GM23248 (cell line): ENCODE measurements at places on chromosomes 5 and 9. TPM values are rescaled to one million over a fixed set of nuclear protein-coding genes. Genes with fewer than 3 reads are reported as not detected.

Gene PAEP
- not detected in 2 replicates for total RNA-seq

Gene PKD2L2
- not detected in 2 replicates for total RNA-seq

Gene TSSK1B
- not detected in 2 replicates for total RNA-seq

Gene ZSWIM6
- total RNA-seq, result 3.9 and 4.8 TPM in 2 replicates

Gene RLN2
- not detected in 2 replicates for total RNA-seq

Gene AP3B1
- total RNA-seq, result 46.7 and 49.7 TPM in 2 replicates

Gene MZB1
- total RNA-seq, result not detected in 2 replicates

Gene EQTN
- total RNA-seq, result not detected in 2 replicates

Gene HAVCR2
- not detected in 2 replicates for total RNA-seq

Gene MATR3
- total RNA-seq, result 198 and 217 TPM in 2 replicates

Gene SVEP1
- total RNA-seq, result 47.3 and 50.5 TPM in 2 replicates

Gene ZMYND19
- total RNA-seq, result 29.6 and 35.0 TPM in 2 replicates

Gene TCF7
- total RNA-seq, result 1.4 and 2.5 TPM in 2 replicates

Gene PKN3
- 0.89 and 2.1 TPM in 2 replicates for total RNA-seq

Gene PLAC8L1
- total RNA-seq, result 2.3 TPM in 1 of 2 replicates, not detected in the other

Gene ECM2
- 4.5 and 5.4 TPM in 2 replicates for total RNA-seq

Gene IL17B
- total RNA-seq, result not detected in 2 replicates

Gene DOCK8
- total RNA-seq, result not detected in 2 replicates

Gene NOXA1
- 0.32 TPM in 1 of 2 replicates, not detected in the other for total RNA-seq
